ENCODE measurements at places on chromosomes 11 and 22.

- no peak for DNase-seq
These were observed 11.3 kb upstream of the MS4A7 start for GRCh38 chr11:60367009-60367408.

- DNase-seq, result no peak
These were observed 69.1 kb downstream of the C11orf87 start for GRCh38 chr11:109490953-109491635.

- no peak for DNase-seq
These were observed 221.0 kb downstream of the HIPK3 start for GRCh38 chr11:33478111-33478573.

GRCh38 chr22:30000566-30000965 is 79.7 kb upstream of the HORMAD2 start:
- DNase-seq, result no peak

Data from activated CD4-positive, CD25-positive, alpha-beta regulatory T cell (primary cell).